Endothelial cell (in vitro differentiated cells): ENCODE measurements at places on chromosomes 7 and 10.
A peak's percentile ranks its signal among the peaks of the same experiment; 100 is the strongest.

DNA sequence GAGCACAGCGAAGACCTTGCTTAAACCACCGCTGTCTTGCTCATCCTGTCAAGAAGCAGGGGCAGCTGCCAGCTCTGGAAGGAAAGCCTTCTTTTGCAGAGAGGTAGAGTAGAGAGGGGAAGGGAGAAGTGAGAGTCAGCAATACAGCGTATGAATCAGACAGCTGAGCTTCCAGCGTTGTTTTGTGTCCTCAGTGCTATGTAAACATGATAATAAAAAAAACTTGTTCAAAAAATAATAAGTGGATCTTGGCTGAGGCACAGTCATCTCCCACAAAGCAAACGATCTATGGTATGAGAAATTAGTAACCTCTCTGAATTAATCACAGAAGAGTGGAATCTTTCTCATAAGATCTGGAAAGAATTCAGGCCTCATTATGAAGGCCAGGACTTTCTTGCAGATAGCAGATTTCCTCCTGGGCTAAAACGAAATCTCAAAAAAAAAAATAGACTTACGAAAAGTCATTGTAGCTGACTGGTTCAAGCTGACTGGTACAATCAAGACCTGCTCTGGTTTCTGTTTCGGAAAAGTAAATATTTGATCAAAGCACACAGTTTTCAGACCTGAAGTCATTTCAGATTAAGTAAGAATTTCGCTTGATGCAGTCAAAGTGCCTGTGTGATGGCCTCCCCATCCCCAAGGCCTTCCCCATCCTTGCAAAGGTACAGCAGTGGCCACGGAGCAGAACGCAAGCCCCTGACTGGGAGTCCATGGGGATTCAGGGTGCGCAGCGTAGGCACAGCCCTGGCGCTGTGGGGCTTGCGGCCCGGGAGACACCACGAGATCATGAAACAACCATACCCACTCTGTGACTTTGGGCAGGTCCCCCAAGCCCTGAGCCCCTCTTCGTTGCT, 29.4 kb downstream of the CHST15 start:
- no peak for DNase-seq

GRCh38 chr7:52862321-52862720, 173.1 kb upstream of the POM121L12 start:
- no peak for DNase-seq

DNA sequence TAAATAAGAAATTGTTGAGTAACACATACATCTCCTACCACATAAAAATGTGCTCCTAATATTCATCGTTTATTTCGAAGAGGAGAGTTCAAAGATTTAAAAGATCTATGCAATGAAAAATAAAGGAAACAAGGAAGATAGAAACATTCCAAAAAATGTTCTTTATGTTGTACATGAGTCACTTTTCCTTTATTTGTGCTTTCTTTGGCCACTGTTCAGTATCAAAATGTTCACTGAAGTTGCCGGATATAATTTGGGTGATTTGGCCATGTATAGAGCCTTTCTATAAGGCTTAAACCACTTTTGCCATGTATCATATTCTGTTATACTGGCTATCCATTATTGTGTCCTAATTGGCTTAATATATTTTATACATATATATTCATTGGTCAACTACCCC, 62.9 kb upstream of the PRR15 start:
- DNase-seq = no peak

GRCh38 chr10:32308027-32308603, 38.8 kb downstream of the EPC1 start:
- no peak for DNase-seq

- DNase-seq = no peak
Measured at GRCh38 chr10:89516149-89516832, 19.1 kb downstream of the SLC16A12 start.

GRCh38 chr7:27962273-27962672, 218.3 kb downstream of the JAZF1 start:
- DNase-seq = no peak

DNA sequence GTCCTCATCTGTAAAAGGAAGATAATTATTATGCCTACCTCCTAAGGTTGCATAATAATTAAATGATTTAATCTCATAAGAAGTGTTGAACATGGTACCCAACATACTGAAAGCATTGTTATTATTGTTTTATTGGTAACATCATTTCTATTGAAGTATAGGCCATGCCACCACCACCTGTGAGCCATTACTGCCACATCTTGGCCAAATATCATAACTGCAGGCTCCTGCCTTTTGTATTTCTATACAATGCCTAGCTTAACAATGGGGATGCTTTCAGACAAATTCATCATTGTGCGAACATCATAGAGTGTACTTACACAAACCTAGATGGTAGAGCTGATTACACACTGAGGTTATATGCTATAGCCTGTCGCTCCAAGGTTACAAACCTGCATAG, 61.1 kb upstream of the NPSR1 start:
- peak; percentile 22 for DNase-seq

GRCh38 chr10:125164421-125164820, 4.1 kb upstream of the CTBP2 start:
- DNase-seq = no peak

GRCh38 chr10:132651511-132652029, 114.0 kb downstream of the INPP5A start:
- DNase-seq = no peak

- no peak for DNase-seq
Measured at GRCh38 chr10:67923551-67923950, 39.1 kb downstream of the SIRT1 start.

DNA sequence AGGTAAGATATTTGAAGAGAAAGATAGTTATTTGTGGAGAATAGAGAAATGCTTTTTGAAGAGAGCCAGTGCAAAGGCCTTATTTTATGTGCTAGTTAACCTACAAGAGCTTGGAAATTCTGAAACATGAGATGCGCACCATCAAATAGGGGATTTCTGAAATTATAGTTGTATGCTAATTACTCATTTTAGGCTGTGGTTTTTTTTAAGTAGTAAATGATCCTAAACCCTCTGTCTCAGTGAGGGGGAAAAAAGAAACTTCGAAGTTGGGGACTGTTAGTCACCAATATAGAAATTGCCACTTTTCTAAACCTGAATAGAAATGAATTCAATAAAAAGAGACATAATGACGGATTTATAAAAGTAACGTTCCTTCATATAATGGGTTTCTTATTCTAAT, 119.3 kb upstream of the MDFIC start:
- DNase-seq = no peak

GRCh38 chr10:34348917-34349485, 466.1 kb downstream of the PARD3 start:
- DNase-seq = no peak

DNA sequence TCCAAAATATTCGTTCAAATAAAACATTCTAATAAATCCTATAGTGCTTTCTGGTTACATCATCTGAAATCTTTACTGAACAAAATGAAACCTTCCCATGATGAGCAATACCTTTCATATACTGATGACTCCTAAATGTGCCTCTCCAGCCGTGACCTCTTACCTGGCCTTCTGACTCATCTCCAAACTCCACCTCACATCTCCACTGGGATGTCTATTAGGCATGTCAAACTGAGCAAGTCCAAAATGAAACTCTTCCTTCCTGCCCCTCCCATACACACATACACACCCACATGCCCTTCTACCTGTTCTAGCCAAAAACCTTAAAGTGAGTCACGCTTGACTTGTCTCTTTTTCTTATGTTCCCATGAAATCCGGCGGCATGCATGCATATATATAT, 22.9 kb downstream of the GSAP start:
- no peak for DNase-seq

GRCh38 chr10:72276013-72276387, 2.3 kb downstream of the DDIT4 start:
- DNase-seq = no peak

DNA sequence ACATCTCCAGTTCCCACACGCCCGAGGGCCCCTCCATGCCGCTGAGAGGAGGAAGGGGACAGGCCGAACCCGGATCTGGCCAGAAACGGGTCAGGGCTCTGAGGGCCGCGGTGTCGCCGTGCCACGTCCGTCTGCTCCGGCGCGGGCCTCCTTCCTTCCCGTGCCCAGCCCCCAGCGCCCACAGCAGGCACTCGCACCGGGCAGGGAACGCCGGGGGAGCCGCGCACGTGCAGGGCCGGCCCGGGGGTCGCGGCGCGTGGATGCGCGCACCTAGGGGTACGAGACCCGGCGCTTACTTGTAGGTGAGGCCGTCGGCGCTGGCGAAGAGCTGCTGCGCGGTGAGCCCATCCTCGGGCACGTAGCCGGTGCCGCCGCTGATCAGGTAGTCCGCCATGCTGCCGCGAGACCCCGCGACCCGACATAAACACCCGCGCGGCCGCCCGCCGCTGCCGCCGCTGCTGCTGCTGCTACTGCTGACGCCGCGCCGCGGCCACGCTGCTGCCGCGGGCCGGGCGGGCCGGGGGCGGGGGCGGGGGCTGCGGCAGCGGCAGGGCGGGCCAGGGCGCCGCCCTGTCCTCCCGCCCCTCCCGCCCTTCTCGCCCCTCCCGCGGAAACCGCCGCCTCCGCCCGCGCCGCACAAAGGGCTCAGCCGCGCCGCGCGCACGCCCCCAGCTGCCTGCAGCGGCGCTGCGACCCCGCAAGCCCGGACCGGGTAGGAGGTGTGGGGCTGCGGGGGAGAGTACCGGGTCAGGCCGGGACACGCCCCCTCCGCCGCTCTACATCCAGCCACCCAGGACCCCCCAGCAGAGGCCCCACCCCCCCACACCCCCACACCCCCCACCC, 4.1 kb downstream of the IMPDH1 start:
- peak; percentile 30 for DNase-seq

DNA sequence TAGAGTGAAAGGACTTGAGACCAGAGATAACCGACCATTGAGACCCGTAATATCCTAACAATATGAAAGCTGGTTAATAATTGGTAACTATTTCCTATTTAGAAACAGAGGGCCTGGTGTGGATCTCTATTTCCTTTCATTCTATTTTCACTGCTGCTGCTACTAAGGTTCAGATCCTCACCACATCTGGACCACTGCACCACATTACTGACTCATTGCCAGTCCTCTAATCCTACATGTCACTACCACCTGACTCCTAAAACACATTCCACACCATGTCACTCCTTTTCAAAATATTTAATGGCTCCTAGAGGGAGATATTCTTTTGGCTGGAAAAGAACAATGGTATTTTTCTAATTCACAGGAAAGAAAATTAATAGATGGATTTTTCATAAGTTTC, 6.4 kb downstream of the USP54 start:
- DNase-seq = no peak

DNA sequence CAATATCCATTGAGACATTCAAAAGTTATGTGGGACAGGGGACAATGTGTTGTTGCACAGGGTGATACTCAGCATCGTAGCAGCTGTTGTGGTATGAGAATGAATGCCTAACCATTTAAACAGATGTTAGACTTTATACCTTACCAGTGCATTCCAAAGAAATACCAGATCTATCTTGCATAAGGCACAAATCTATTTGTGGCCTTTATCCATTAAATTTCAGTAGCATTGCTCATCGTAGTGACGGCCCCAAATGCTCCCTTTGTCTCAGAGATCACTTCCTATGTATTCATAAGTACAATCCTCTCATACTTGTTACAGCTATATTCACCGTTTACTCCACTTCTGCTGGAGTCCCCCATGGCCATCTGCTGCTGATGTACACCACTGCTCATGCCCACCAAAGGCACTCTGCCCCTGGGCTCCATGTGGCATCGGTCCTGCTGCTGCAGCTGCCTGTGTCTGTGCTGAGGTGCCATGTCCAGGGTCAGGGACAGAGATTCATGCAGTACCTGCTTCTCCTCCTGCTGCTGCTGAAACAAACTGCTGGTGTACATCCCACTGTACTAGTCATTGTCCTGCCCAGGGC, 96.3 kb downstream of the CPED1 start:
- DNase-seq = no peak

- DNase-seq = no peak
Measured at GRCh38 chr7:16875861-16876260, 5.9 kb downstream of the AGR3 start.

DNA sequence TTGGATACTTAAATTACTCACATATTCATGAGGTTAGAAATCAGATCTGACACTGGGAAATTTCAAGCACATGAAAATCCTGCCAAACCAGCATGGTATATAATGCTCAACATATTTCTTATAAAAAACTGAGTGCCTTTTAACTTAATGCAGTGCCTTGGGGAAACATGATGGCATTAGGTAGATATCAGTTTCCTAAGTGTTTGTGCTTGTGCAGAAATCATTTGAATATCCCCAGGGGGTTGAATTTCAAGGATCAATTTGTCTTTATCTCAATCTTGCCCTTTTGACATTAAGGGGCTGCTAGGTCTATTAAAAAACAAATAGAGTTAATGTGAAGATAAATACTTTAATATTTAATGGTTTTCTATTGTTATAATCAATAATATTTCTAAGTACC, 396.3 kb downstream of the SORCS1 start:
- no peak for DNase-seq

GRCh38 chr10:132335189-132336063, 3.4 kb downstream of the LRRC27 start:
- no peak for DNase-seq
